ENCODE measurements at places on chromosomes 5 and 9.
A peak's percentile ranks its signal among the peaks of the same experiment; 100 is the strongest.

DNA sequence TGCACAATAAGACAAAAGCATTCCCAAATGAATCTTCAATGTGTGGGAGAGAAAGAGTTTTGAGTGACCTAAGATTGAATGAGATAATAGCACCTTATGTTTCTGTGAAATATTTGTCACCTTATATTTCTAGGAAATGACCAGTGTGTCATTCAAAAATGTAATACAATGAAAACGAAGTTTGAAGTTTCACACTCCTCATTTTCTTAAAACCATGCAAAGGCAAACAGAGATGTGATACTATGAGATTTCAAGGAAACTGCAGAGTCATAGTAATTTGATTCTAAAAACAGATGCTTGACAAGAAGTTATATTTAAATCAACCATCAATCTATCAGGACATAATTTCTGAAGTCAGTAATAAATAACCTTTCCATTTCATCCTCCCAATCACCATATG, 13.6 kb upstream of the ABCA1 start:
- no peak for DNase-seq

- DNase-seq: peak; percentile 46
Measured at GRCh38 chr9:96021551-96022444, 146.3 kb downstream of the ERCC6L2 start.

DNA sequence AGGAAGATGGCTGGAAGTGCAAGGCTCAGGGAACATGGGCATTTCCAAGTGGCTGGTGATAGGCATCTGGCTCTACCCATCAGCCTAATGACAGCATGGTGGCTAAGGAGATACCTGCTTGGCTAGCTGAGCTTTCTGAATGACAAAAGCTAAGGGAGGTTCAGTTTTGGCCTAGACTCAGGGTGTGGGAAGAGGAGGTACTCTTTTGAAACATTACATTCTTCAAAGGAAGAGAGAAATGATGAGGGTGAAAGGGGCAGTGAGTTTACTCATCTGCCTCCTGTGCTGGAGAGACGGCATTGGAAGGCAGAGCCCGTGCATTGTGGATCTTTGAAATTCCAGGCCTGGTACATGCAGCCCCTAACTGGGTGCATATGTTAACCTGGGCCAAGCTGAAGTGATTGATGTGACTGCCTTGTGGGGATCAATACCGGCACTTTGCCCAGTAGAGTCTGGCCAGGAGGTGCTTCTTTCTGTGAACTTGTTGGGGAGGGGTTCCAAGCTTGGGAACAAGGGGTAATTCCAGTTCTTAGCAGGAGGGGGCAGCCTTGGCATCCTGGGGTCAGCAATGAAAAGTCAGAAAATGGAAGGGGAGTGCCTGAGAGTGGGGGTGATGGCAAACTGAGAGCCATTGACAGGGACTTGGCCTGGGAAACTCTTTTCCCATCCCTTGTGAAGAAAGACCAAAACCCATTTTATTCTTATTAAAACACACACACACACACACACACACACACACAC, 108.6 kb downstream of the ACER2 start:
- no peak for DNase-seq

- DNase-seq: no peak
Measured at GRCh38 chr9:104350541-104350940, 153.5 kb upstream of the OR13F1 start.

GRCh38 chr9:134887686-134888602, 7.3 kb downstream of the FCN2 start:
- DNase-seq: no peak

DNA sequence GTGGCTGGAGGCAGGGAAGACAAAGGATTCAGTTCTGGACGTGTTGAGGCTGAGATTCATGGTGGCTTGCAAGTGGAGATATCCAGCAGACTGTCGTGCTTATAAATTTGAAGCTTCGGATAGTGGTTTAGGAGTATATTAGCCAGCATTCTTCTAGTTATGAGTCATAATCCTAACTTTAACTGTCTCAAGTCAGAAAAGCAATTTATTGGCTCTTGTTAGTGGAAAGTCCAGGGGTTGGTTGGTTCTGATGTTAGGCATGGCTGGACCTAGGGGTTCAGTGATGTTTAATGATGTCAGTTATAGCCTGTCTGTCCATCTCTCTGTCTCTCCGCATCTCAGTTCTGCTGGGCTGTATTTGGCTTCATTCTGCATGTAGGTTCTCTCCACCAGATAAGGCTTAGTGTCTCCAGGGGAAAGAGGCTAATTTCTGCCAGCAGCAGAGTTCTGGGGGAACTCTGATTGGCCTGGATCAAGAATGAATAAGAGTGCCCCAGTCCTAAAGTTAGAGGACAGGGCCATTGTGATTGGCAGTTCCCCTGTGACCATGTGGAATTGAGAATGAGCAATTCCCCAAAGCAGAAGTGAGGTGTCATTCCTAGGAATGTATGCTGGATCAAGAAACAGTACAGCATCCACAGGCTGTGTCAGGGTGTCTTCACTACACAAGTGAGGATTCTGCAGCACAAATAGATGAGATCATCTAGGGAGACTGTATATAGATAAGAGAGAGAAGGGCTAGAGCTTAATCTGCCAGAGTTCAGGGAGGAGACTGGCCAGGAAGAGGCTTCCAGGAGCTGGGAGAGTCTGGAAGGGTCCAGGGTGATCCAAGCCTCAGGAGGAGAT, 72.9 kb upstream of the SHB start:
- DNase-seq: no peak

- no peak for DNase-seq
Measured at GRCh38 chr5:102986074-102986473, 133.9 kb downstream of the GIN1 start.

- peak; percentile 23 for DNase-seq
Measured at GRCh38 chr5:33582417-33582816, 141.7 kb downstream of the TARS1 start.

DNA sequence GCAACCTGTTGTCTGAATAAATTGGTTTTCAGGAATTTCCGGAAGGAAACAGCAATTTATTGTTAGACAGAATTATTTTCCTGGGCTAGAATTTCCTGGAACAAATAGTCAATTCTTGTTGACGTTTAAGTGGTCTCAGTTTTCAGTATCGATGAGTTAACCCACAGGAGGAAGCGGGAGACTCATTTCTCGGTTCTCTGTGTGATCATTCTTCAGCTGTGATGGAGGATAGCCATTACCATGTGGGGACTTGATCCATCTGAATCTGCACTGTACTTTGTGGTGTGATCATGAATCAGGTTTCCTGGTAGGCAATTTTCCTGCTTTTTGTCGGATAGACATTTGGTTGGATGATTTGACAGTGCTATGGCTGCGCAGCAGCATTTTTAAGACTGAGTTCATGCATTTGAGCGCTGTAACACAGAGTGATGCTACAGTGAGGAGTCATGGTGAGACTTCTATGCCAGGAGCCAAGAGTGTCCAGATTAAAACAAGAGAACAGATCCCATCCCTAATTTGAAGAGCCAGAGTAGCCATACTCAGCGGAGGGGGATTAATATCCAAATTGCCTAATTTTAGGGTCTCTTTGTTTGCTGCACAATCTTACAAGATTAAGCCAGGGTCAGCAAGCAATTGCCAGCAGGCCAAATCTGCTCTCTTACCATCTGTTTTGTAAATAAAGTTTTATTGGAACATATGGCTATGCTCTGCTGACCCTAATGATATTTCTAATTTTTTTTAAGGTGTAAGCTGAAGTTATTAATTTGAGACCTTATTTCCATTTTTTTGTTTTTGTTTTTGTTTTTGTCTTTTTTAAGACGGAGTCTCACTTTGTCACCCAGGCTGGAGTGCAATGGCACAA, 355.9 kb downstream of the RAB3C start:
- no peak for DNase-seq

GRCh38 chr5:164184158-164184557, 678.7 kb downstream of the MAT2B start:
- no peak for DNase-seq

GRCh38 chr5:111961862-111962261, 204.9 kb upstream of the NREP start:
- DNase-seq: no peak

GRCh38 chr9:86355814-86356213, 1.6 kb upstream of the TUT7 start:
- DNase-seq: no peak

DNA sequence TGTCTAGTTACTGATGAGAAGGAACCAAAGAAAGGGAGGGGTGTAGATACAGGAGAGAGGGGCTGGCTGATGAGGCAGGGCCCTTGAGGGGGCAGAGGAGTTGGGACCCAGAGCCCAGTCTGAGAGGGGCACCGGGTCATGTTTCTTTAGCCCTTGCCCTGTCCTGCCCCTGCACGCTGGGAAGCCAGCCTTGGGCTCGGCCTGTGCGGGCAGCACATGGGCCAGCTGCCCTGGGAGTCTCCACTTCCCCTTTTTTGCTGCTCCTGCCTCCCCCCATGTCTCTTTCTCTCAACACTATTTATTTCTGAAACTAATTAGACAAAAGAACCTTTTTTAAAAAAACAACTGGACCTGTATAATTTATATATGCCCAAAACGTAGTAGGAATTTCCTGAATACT, 20.5 kb downstream of the MVB12B start:
- no peak for DNase-seq

- no peak for DNase-seq
Measured at GRCh38 chr9:69986970-69987369, 56.7 kb upstream of the MAMDC2 start.

- DNase-seq: no peak
Measured at GRCh38 chr9:76730801-76731200, 33.4 kb upstream of the PCA3 start.

GRCh38 chr5:122076669-122077365, 1.2 kb downstream of the LOX start:
- DNase-seq: peak; percentile 71

GRCh38 chr9:123356851-123357742, 1.1 kb downstream of the CRB2 start:
- DNase-seq: no peak

DNA sequence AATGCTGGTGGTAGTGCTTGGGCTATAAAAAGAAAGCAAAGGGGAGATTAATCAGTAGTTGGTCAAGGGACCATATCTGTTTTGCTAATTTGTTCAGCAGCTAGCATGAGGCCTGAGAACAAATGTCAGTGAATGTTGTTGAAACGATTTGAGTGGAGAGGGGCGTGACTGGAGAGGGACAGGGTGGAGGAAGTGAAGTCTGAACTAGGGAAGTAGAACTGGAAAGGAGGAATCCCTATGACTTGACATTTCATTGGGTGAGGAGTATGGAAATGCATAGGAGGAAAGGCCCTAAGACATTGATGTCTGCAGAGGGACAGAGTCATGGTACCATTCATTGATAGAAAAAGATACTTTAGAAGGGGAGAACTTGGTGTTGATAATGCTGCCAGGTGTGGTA, 19.7 kb downstream of the TLE4 start:
- no peak for DNase-seq

DNA sequence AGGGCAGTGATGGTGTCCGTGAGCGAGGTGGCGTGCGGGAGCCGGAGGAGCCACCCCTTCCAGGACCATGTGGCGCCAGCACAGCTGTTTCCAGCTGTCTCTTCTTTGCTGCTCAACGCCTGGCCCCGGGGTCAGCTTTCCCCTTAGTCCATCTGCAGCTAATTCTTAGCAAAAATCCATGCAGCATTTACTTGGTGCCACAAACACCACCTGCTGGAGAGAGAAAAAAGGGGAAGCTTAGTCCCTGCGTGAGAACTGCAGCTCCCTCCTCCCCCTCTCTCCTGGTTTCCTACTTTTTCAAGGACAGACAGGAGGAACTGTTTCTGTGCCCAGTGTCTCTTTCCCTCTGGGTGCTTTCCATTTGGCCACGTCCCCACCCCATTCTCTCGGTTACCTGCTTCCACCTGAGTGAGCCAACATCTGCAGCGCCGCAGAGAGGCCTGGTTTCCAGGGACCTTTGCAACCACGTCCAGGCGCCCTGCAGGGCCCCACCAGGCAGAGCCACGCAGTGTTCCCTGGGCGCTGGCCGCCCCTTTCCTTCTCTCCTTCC, 3.4 kb downstream of the SLC6A19 start:
- peak; percentile 85 for DNase-seq

DNA sequence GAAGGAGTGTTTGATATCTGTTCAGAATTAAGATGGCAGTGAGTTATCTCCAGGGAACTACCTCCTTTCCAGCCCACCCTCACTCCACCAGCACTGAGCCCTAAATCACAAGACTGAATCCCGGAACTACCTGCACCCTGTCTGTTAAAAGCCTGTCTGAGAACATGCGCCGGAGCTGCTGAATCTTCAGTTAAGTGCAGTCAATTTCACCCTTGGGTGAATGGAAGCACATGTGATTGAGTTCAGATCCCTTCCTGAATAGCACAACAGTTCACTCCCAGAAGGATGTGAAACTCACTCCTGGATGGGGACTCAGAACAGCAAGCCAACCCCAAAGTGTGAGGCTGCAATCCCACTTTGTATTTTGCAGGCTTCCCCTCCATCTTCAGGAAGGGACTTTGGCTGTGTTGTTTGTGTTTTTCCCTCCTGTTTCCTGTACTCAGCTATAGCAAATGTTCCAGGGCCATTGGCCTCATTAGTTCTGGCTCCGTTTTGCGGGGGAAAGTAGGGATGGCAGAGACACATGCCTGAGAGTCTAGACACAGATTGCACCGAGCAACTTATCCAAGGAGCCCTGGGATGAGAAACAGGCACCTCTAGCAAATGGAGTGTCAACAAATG, 43.4 kb downstream of the DPYSL3 start:
- DNase-seq: no peak

DNA sequence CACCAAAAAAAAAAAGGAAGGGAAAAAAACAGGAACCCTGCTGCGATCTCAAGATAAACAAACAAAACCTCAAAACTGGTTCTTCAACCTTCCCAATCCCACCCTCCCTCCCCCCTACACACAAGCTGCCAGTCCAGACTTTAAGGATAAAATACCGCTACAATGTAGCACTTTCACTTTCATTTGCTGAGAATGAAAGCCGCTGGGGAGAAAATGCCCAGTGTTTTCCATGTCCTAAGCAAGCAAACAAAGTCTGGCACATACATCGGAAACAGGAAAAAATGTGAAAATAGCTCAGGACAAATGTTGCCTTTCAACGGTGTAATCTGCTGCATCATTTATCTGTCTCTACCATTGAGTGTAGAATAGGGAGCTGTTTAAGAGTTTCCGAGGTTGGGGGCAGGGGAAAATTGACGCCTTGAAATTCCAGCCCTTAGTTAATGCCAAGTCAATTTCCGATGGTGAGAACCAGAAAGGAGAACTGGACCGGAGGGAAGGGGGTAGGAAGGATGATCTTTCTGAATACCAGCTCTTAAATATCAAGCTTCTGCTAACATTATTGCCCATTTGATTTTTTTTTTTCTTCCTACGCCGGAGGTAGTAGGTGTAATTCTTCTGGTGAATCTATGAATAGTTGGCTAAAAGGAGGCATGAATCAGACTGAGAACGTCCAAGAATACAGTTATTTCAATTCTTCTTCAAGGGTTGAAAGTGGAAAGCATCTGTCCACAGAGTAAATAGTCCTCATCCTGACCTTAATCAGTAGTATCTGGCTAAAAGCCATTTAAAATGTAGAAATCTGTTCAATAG, 1.2 kb upstream of the ADAMTS6 start:
- no peak for DNase-seq

- DNase-seq: no peak
Measured at GRCh38 chr5:78362220-78362619, 1.8 kb downstream of the SCAMP1 start.
